ENCODE measurements at places on chromosomes 1 and 21.

- no peak for DNase-seq
Observed at GRCh38 chr1:33336580-33336979, 15.7 kb upstream of the A3GALT2 start.

DNA sequence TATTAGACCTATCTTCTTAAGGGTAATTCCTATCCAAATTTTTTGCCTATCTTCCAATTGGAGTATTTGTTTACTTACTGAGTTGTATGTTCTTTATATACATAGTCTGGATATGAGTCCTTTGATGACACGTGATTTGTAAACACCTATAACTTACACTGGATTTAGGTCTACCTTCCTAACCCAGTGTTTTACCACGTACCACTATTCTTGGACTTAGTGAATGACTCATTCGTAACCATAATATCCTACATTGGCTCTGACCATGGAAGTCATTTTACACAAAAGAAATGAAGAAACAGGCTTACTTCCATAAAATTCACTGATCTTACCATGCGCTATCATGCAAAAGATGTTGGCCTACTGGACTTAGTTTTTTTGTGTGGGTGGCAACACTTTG, 23.9 kb upstream of the ZZZ3 start:
- no peak for DNase-seq

DNA sequence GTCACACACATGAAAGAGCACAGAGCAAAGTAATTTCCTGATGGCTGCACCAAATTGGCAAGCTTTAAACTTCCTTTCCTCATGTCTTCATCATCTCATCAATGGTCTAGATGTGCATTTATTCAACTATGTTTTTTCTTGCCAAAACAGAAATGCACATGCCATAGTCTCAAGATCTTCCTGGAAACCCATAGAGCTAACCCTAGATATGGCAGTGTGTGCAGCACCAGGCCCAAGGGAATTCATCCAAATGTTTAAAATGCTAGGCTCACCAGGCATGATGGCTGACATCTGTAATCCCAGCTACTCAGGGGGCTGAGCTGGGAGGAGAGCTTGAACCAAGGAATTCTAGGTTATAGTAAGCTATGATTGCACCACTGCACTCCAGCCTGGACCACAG, 31.2 kb upstream of the PALMD start:
- no peak for DNase-seq

GRCh38 chr1:240282061-240282830, 190.6 kb downstream of the FMN2 start:
- DNase-seq: no peak

DNA sequence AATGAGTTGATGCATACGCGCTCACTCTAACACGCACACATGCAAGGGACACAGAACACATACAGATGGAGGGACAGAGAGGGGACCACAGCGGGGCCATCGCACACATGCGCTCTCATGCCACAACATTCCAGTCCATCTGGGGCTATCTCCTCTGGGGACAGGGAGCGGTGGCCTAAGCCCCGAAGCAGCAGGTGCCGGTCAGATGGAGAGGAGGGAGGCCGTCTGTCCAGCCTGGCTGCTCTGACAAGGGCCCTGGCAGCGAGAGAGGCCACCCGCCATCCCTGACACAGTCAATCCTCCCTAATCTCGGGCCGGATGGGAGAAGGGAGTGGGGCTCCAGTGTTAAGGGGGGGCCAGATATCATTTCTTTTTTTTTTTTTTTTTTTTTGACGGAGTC, 123.5 kb downstream of the KIAA0319L start:
- DNase-seq: no peak

- DNase-seq: no peak
Observed at GRCh38 chr1:46528297-46528955, 23.0 kb downstream of the KNCN start.

GRCh38 chr1:35808450-35809113, 766 bp downstream of the AGO4 start:
- DNase-seq: no peak

DNA sequence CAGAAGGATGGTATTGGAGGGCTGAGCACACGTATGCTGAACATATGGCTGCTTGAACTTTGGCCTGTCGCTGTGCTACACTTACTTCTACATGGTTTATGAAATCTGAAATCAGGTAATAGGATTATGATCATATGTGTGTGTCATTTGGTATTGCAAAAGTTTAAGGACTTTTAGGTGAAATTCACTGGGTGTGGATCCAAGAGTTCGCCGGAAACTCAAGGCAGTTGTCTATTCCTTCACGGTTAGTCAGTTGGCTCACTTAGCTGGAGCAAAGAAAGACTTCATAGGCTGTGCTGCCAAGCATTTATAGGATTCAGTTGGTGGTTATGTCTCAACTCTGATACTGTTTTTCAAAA, 927 bp downstream of the UAP1 start:
- DNase-seq: no peak

DNA sequence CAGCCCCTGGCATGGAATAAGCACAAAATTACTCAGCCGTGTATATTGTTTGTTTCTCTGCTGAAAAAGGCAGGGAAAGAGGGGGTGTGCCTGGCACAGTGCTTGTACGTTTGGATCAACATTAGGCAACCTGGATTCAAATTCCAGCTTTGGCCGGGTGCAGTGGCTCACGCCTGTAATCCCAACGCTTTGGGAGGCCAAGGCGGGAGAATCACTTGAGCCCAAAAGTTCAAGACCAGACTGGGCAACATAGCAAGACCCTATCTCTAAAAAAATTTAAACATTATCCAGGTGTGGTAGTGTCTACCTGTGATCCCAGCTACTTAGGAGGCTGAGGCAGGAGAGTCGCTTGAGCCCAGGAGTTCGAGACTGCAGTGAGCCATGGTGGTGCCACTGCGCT, 152.9 kb upstream of the TMEM51 start:
- DNase-seq: no peak

- no peak for DNase-seq
Observed at GRCh38 chr1:243470502-243470901, 214.7 kb downstream of the SDCCAG8 start.

GRCh38 chr21:34897828-34898227, 151.3 kb downstream of the RUNX1 start:
- no peak for DNase-seq

DNA sequence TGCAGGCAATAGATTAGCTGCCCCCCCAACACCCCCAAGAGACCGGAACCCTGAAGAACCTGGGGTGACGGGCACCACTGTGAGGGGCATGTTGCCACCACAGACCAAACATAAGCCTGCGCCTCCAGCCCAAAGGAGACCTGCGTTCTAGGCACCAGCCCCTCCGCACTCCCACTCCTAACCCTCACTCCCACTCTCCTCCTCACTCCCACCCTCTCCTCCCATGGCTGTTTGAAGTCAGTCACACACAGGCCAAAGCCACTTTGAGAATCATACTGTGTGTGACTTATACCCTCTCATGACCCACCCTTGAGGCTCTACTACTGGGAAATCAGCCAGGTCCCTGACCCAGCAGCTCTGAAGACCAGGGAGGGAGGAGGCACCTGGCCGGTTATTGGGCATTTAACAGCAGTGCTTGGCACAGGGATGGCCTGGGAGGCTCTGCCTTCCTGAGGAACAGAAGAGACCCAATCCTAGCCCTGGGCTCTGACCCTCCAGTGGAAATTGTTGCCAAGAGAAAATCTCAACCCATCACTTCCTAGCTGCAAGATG, 43.5 kb downstream of the FBXO2 start:
- no peak for DNase-seq

- no peak for DNase-seq
Observed at GRCh38 chr1:196295766-196296165, 312.5 kb downstream of the KCNT2 start.

GRCh38 chr1:244010191-244010590, 40.9 kb upstream of the ZBTB18 start:
- peak; percentile 1 for DNase-seq

DNA sequence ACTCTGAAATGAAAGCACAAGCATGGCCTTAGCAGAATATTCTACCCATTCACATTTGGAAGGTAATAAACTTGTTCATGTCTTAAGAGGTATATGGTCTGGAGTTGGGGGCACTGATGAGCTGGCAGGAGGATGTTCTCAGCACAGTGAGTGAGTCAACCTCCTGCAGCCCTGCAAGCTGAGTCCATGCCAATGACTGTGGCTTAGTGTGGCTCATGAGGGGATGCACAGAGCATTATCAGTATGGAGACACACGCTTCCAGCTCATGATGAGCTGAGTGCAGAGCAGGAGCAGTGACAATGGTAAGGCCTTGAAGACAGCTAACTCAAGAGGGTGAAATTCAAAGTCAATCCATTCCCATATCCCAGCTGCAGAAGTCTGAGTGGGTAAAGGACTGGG, 102.3 kb downstream of the TNFSF18 start:
- DNase-seq: no peak

Data from T follicular helper cell (primary cell).